HuH-7.5 (cell line): ENCODE measurements at places on chromosomes 3 and 15.

GRCh38 chr3:114550165-114550564, 256.3 kb downstream of the TIGIT start:
- no peak for DNase-seq

DNA sequence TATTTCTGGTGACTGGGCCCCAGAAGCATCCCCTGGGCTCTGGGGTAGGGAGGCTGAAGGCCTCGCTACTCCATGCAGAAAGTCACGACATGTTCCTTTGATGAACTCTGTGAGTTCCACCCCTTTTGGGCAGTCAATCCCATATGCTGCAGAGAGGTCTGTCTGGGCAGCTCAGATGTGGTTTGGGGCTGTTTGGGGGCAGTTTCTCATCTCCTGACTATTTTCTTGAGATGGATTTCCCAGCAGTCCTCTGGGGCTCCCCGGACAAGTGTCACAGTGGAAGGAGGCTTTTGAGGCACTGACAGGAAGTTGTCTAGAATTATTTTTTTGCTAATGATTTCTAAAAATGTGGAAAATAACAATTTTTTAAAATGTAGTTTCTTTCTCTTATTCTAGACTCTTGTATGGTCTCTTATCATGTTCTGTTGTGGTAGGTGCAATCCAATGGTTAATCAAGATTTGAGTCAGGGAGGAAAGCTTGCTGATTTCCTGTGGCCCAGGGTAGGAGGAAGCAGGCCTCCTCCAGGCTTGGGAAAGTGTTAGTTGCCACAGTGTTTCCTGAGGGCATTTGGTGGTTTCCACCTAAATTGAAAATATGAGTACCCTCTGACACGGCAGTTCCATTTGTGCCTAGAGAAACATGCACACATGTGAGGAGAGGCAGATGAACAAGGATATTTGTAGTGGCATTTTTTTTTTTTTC, 19.9 kb upstream of the TATDN2 start:
- DNase-seq = no peak

DNA sequence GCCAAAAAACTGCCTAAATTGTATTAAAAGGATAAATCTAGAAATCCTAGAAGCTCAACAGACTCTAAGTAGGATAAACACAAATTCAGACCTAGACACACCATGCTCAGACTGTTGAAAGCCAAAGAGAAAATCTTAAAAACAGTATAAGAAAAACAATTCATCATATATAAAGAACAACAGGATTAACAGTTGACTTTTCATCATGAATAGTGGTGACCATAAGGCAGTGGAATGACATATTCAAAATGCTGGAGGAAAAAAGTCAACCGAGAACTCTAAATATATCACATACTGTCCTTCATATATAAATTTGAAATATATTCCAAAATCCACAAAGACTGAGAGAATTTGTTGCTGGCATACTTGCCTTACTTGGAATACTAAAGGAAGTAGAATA, 77.3 kb downstream of the CEP152 start:
- no peak for DNase-seq

DNA sequence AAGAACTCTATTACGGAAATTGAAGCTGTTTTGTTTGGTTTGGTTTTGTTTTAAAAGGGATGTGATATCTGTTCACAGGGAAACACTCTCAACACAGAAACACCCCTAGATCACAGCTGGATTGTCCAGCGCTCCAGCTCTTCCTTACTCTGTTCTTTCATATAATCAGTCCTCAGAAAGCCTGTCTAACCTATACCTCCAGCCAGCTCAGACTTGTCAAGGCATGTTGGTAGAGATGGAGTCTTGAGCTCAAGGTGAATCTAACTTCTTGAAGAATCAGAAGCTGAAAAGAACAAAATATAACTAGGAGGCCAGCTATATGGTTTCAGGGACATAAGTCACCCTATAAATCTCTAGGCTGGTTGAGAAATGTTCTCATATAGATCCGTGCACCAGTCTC, 110.2 kb upstream of the EPHA3 start:
- no peak for DNase-seq

- DNase-seq = peak; percentile 62
Observed at GRCh38 chr3:195160257-195160898, 110.6 kb downstream of the XXYLT1 start.

- DNase-seq = no peak
Observed at GRCh38 chr3:105246536-105246935, 120.2 kb upstream of the ALCAM start.

DNA sequence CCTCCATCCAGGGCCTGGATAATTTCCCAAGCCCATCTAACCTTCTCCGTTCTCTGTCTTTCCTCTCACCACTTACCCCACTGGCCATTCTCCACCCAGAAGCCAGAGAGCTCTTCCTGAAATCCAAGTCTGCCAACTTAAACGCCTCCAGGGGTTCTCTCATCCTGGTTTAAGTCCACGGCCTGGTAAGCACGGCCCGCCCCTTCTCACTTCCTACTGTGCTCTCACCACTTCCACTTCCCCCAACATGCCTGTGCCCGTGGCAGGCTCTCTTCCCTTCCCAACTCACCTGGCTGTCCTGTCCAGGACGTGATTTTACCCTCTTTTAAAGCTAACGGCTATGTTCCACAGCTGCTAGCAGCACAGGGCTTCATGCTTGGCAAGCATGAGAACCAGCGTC, 1.7 kb upstream of the CX3CR1 start:
- no peak for DNase-seq

GRCh38 chr15:89393056-89393455, 58.4 kb upstream of the POLG start:
- no peak for DNase-seq

GRCh38 chr3:143014921-143015320, 13.6 kb downstream of the U2SURP start:
- no peak for DNase-seq

DNA sequence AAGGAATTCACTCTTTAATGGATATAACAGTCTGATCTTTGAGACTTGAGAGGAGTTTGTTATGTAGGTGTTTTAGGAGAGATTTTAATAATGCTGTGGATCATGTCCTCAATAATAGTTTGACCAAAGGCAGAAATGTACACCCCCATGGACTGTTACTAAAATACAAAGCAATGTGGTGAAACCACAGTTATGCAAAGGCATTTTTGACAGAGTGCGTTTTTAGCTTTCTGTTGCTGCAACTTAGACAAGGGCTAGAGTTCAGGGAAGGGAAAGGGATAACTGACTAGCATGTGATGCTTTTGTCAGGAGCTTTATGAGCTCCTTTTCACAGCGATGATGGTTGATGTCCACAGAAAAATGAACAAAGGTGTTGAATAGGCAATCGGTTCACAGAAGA, 3.6 kb upstream of the STARD5 start:
- no peak for DNase-seq

GRCh38 chr3:161406594-161407555, 35.6 kb upstream of the SPTSSB start:
- DNase-seq = no peak

GRCh38 chr3:122088531-122088930, 33.4 kb downstream of the CD86 start:
- DNase-seq = no peak

GRCh38 chr3:150062492-150062891, 91.8 kb upstream of the PFN2 start:
- no peak for DNase-seq

DNA sequence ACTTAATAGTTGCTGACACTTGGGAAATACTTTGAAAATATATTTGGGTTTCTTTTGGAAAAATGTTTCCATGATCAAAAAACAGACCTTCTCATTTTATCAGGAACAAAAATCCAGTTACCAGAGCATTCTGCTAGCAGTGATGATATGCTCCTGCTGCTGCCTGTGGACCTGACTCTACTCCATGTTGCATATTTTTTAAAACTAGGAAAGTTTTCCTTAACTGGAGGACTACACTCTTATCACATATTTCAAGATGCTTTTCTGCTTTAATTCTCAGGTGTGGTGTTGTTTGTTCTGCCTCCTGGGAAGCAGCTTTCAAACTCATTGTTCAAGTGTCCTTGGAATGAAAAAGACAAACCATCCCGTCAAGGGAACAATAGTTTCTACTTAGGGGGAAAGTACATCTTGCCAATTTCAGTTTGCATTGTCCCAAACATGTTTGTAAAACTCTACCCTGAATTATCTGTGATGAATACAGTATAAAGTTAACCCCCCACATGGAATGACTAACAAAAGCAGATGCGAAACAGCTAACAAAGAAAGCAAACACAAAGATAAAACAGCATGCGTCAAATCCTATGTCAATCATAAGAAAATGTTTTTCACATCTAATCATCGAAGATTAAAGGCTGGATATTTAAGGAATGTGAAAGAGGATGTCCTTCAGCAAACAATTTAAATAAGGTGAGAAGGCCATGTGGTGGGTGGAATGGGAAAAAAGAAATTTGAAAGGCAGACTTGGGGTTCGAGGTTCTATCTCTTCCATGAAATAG, 40.1 kb upstream of the PSMD6 start:
- DNase-seq = no peak

GRCh38 chr3:43196721-43197120, 89.6 kb upstream of the SNRK start:
- DNase-seq = no peak

GRCh38 chr15:57562196-57562769, 29.4 kb upstream of the MYZAP start:
- DNase-seq = no peak

- no peak for DNase-seq
Observed at GRCh38 chr3:154250291-154250690, 74.0 kb downstream of the DHX36 start.
